H9 (cell line): ENCODE measurements at places on chromosomes 11 and 22. TPM values are rescaled to one million over a fixed set of nuclear protein-coding genes. Genes with fewer than 3 reads are reported as not detected.

DNA sequence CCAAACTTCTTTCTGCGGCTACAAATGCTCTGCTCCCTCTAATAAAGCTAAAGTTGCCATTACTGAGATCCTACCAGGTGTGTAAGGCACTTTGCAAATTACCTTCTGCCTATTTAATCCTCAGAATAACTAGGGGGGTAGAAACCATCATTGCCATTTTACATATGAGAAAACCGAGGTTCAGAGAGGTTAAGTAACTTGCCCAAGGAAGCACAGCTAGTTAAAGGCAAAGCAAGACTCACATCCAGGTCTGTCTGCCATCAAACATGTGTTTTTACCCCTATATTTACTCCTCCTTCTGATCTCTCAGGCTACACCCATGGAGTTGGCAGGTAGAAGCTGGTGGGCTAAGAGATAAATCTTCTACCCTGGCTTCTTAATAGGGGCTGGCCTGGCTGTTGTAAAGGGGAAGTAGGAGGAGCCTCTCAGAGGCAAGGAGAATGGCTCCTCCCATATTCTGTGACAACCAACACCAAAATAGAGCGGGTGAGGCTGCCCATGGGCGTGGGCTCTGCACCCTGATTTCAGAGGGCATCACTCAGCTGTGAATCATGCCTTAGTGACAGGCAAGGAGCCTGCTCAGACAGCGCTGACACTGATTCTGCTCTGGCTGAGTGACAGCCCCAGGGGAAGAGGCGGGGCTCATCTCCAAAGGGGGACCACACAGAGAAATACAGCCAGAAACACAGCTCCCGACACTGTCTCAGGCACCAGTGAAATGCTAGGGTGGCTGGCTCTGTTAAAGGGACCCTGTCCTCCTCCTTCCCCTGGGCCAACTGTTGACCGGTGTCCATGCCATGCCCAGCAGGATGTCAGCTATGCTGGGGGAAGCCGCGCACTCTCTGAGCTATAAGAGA lies 106.8 kb downstream of the ABTB2 start:
- H3K36me3 ChIP-seq, result no peaks in the 10 kb centered on the region
- peak; percentile 35 for DNase-seq
- H3K4me1 ChIP-seq, result no peaks in the 10 kb centered on the region
- no peak overlapping the region for H3K27ac ChIP-seq
- H3K27me3 ChIP-seq, result no peaks in the 10 kb centered on the region

DNA sequence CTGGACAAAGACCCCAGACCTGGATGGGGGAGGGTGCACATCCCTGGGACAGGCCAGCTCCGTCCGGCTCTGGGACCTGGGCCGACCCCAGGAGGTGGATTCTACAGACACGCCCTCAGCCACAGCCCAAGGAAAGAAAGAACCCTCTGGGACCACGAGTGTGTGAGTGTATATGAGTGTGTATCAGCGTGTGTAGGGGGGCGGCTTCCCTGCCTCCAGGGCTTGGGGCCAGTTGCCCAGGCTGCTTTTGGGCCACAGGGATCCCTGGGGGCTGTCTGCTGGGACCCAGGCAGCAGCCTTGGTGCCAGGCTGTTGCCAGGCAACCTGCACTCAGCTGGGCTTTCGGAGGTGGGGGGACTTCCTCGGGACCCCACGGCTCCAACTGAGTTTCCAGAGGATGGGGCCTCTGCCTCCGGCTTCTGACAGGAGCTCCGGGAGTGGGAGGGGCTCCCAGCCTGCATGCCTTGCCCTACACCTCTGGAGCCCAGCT lies 8.9 kb downstream of the DUSP8 start:
- H3K4me1 ChIP-seq, result no peaks in the 10 kb centered on the region; the same call in 1 of the 2 replicates
- H3K27me3 ChIP-seq, result no peaks in the 10 kb centered on the region; the same call in 1 of the 2 replicates
- H3K36me3 ChIP-seq, result no peaks in the 10 kb centered on the region
- no peak overlapping the region for H3K4me3 ChIP-seq
- DNase-seq, result peak; percentile 21
- no peak overlapping the region for H3K27ac ChIP-seq

DNA sequence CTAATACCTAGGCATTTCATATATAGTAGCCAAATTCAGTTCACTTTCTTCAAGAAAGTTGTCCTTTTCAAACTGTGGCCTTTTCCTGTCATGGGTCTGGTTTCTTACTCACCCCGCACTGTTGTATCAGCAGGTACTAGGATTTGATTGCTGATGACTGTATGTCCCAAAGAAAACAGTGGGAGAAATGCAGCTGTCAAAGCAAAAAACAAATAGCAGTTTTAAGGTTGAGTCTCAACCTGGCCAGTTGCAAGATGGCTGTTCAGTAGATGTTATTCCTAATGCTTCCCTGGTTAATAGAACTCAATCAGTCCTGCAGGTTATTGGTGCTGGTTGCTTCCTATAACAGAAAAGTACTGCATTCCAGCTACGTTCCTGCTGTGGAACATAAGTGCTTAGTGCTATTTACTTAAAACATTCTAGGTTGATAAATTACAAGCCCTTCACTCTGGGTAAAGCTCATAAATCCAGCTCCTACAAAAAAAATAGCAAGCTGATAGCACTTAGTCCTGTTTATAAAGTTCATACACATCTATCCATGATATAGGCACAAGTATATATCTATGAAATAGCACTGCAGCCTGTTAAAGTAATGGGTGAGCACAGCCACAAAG lies 26.6 kb downstream of the NF2 start:
- H3K4me1 ChIP-seq, result no peaks in the 10 kb centered on the region; the same call in 1 of the 2 replicates
- DNase-seq, result no peak
- H3K27me3 ChIP-seq, result no peaks in the 10 kb centered on the region
- H3K27ac ChIP-seq, result no peak overlapping the region
- no peak overlapping the region for H3K4me3 ChIP-seq

DNA sequence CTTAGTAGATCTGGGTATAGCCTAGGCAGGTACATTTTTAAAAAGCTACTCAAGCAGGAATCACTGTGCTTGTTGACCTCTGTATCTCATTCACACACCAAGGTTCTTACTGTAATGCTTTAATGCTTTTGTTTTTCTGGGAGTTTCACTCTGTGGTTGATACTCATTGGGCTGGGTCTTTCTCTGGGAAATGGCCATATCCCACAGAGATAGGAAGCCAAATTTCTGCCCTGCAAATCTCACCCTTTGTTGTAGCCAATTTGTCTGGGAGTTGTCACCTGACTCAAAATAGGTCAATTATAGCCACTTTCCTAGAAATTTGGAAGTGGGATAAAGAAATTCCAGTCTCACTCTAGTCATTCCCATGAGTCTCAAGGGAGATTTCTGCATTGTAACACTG lies 195.8 kb upstream of the BDNF start:
- no peaks in the 10 kb centered on the region for H3K36me3 ChIP-seq
- H3K4me3 ChIP-seq, result no peak overlapping the region
- H3K4me1 ChIP-seq, result no peaks in the 10 kb centered on the region

Gene TRIOBP
- total RNA-seq, result 50.8 and 52.7 TPM in 2 replicates

Gene TEX54
- total RNA-seq, result 0.53 and 1.2 TPM in 2 replicates
